Breast epithelium (tissue), 4 donors: ENCODE measurements at places on chromosomes 3 and 15.

GRCh38 chr3:81778678-81779182, 17.3 kb upstream of the GBE1 start:
- H3K4me1 ChIP-seq: no peaks in the 10 kb centered on the region
- H3K4me3 ChIP-seq: no peak overlapping the region
- H3K27ac ChIP-seq: no peak overlapping the region

DNA sequence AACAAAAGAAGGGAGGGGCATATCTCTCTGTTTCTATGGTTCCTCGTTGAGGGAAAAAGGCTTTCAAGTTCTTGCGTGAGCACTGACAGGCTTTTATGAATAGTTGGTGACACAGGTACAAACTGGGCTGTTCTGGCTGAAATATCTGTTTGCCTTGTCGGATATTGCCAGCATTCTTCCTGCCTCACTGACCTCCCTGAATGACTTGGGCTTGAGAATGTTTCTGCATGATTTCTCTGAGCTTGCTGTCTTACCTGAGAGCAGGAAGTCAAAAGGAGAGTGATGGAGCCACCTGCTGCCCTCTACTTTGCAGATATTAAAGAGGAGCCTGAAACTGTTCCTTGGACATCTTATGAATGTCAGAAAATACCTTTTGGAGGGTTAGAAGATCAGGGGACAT, 4.8 kb downstream of the GCNT3 start:
- no peaks in the 10 kb centered on the region for H3K27me3 ChIP-seq
- H3K27ac ChIP-seq: no peak overlapping the region
- no peak overlapping the region for H3K4me3 ChIP-seq
- H3K36me3 ChIP-seq: no peaks in the 10 kb centered on the region

DNA sequence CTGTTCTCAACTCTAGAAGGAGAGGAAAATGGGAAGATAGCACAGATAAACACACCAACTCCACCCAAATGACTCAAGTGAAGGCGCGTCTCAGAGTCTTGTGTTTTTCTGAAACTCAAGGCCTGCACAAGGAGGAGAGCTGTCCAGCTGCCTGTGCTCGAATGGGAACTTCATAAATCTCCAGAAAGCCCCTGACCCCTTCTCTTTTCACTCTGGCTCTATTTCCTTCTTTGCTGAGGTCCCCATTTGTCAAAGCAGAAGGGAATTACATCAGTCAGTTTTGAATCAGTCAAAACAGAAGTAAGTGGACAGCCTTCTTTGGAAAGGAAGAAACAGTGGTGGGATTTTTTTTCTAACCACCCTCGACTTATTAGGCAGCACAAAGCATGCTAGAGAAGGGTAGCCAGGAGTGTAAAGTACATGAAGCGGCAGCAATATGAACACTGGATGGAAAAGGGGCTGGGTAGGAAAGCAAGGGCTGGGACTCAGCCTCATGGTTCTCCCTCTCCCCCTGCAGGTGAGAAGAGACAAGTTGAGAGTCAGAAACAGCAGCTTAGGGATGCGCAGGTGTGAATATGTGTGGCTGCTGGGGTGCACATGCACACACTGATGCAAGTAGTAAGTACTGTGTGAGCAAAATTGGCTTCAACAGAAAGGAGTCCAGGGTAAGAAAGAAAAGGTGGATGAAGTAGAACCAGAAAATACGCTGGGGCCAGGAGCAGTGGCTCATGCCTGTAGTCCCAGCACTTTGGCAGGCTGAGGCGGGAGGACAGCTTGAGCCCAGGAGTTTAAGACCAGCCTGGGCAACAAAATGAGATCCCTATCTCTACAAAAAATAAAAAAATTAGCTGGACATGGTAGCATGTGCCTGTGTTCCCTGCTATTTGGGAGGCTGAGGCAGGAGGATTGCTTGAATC, 36.6 kb upstream of the MAGEF1 start:
- H3K27me3 ChIP-seq: no peaks in the 10 kb centered on the region
- no peak overlapping the region for H3K4me3 ChIP-seq
- no peak for DNase-seq

DNA sequence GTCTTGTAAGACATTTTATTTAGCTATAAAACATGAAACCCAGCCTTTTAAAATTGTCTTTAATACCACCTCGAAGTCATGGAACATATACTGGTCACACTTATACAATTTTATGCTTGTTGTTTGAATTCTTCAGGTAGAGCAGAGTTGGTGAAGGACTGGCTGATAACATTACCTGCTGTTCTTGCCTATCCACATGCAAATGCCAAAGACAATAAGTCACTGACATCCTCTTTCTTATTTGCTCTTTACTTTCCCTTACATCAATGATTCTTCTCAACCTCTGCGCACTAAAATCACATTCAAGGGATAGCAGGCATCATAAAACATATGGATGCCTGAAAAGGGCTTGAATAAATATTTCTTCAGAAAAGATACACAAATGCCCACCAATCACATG, 392.5 kb upstream of the ATP11B start:
- H3K4me3 ChIP-seq: no peak overlapping the region
- no peak for DNase-seq
- H3K36me3 ChIP-seq: no peaks in the 10 kb centered on the region
- no peaks in the 10 kb centered on the region for H3K27me3 ChIP-seq
- no peaks in the 10 kb centered on the region for H3K4me1 ChIP-seq
- H3K27ac ChIP-seq: no peak overlapping the region

- no peaks in the 10 kb centered on the region for H3K4me1 ChIP-seq
- no peak for DNase-seq
- no peaks in the 10 kb centered on the region for H3K27me3 ChIP-seq
- H3K27ac ChIP-seq: peak overlapping the region; percentile 64
Observed at GRCh38 chr15:25397100-25397499, 41.7 kb downstream of the UBE3A start.

GRCh38 chr3:123058505-123058904, 8.3 kb upstream of the PDIA5 start:
- no peak for DNase-seq
- H3K36me3 ChIP-seq: no peaks in the 10 kb centered on the region
- no peaks in the 10 kb centered on the region for H3K4me1 ChIP-seq
- H3K27me3 ChIP-seq: no peaks in the 10 kb centered on the region
- no peak overlapping the region for H3K27ac ChIP-seq
- H3K4me3 ChIP-seq: no peak overlapping the region

DNA sequence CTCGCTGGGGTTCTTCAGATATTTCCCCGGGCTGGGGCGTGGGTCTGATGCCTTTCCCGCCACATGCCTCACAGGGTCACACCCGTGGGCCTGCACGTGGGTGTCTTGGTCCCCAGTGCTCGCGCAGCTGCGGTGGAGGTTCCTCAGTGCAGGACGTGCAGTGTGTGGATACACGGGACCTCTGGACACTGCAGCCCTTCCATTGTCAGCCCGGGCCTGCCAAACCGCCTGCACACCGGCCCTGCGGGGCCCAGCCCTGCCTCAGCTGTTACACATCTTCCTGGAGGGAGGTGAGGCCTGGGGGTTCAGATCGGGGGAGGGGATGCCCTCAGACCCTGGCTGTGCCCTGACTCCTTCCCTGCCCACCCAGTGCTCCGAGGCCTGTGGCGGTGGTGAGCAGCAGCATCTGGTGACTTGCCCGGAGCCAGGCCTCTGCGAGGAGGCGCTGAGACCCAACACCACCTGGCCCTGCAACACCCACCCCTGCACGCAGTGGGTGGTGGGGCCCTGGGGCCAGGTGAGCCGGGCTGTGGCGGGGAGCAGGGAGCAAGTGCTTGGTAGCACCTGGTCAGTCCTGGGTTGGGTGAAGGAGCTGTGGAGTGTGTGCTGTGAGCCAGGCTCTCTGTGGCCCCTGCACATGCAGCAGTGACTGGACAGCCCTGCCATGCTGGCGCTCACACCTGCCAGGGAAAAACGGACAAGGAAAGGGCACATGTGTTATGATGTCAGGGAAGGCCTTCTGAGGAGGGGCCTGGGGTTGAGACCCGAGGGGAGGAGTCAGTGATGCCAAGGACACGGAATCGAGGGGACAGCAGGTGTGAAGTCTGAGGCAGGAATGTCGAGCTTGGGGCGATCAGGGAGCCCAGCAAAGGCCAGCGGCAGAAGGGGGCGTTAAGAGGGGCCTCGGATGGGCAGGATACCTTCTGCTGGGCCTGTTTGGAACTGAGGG, 88.9 kb downstream of the TBC1D2B start:
- H3K4me3 ChIP-seq: no peak overlapping the region
- H3K27me3 ChIP-seq: no peaks in the 10 kb centered on the region
- no peaks in the 10 kb centered on the region for H3K36me3 ChIP-seq
- no peak for DNase-seq
- no peak overlapping the region for H3K27ac ChIP-seq

GRCh38 chr3:112128843-112129727, 4.0 kb downstream of the GCSAM start:
- no peaks in the 10 kb centered on the region for H3K4me1 ChIP-seq
- no peaks in the 10 kb centered on the region for H3K27me3 ChIP-seq
- H3K27ac ChIP-seq: no peak overlapping the region

DNA sequence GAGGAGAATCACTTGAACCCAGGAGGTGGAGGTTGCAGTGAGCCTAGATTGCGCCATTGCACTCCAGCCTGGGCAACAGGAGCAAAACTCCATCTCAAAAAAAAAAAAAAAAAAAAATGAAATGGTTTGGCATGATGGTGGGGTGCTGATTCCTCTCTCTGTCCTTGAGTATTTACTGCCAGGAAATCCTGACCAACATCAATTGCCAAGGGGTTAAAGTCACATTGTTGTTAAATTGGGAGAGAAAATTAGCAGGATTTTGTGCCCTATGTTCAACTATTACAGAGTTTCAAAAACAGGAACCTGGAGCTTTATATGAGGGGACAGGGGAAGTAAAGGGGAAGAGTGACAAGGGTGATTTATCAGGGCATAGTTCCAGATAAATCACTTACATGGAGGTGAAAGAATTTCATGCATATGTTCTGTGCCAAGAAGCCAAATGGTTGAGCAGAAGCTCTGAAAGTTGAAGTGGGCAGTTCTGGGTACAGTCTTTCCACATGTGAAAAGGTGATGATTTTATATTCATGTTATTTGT, 70.5 kb upstream of the TSEN2 start:
- no peaks in the 10 kb centered on the region for H3K4me1 ChIP-seq
- H3K27ac ChIP-seq: no peak overlapping the region
- H3K27me3 ChIP-seq: no peaks in the 10 kb centered on the region

- H3K4me3 ChIP-seq: no peak overlapping the region
- H3K4me1 ChIP-seq: no peaks in the 10 kb centered on the region
- no peaks in the 10 kb centered on the region for H3K27me3 ChIP-seq
- DNase-seq: no peak
- no peak overlapping the region for H3K27ac ChIP-seq
Observed at GRCh38 chr3:119849126-119849525, 67.2 kb downstream of the NR1I2 start.

- no peaks in the 10 kb centered on the region for H3K27me3 ChIP-seq
- H3K4me3 ChIP-seq: peak overlapping the region; percentile 93
- no peaks in the 10 kb centered on the region for H3K4me1 ChIP-seq
- H3K27ac ChIP-seq: peak overlapping the region; percentile 98
- H3K36me3 ChIP-seq: no peaks in the 10 kb centered on the region
Observed at GRCh38 chr15:65184305-65184867, 756 bp downstream of the CLPX start.

DNA sequence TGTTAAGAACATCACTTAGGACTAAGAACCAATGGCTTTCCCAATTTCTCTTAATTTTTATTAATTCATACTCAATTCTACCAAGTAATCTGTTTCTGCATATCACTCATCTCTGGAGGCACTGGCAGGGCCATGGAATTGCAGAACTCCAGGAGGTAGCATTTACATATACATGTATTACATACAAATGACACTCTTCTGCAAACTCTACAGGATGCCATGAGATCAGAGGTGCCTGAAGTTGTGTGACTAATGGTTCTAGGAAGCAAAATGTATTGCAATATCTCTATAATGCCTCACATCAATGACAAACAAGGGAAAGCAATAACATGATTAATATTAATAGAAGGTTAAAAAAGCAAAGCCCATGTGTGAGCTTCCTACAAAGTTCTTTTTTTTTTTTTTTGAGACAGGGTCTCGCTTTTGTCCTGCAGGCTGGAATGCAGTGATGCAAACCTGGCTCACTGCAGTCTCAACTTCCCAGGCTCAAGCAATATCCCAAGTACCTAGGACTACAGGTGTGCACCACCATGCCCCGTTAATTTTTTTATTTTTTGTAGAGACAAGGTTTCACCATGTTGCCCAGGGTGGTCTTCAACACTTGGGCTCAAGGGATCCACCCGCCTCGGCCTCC, 33.0 kb downstream of the DENND6A start:
- H3K27me3 ChIP-seq: no peaks in the 10 kb centered on the region
- H3K4me3 ChIP-seq: no peak overlapping the region
- H3K36me3 ChIP-seq: no peaks in the 10 kb centered on the region

DNA sequence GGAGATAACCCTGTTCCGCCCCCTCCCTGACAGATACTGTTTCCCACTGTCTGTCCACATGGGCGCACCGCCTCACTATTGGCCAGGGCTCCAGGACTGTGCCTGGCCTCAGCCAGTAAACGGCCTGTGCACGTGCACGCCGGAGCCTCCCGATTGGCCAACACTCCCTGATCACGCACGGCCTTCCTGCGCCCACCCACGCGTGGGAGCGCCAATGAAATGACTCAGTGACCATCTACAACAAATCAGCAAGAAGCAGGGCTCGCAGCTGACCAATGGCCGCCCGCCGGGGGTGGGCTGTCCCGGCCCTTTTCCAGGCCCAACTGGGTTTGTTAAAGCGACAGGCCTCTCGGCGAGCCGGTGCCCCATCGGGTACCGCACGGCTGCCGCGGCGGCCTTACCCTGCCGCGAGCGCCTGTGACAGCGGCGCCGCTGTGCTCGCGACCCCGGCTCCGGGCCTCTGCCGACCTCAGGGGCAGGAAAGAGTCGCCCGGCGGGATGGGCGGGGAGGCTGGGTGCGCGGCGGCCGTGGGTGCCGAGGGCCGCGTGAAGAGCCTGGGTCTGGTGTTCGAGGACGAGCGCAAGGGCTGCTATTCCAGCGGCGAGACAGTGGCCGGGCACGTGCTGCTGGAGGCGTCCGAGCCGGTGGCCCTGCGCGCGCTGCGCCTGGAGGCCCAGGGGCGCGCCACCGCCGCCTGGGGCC, at the start of gene ARRDC4:
ARRDC4 (plus strand) TSS at position 340 of the 703 bp plus-strand sequence; CDS start at position 499, 159 bp downstream.
- peak within 1 kb of the TSS; percentile 84 for H3K4me3 ChIP-seq
- no peaks in the 10 kb centered on the region for H3K27me3 ChIP-seq
- H3K27ac ChIP-seq: peak within 1 kb of the TSS; percentile 94
- H3K36me3 ChIP-seq: no peaks in the 10 kb centered on the region

GRCh38 chr3:57696801-57697321, 4.0 kb upstream of the DENND6A start:
- H3K27me3 ChIP-seq: no peaks in the 10 kb centered on the region
- no peaks in the 10 kb centered on the region for H3K36me3 ChIP-seq
- no peaks in the 10 kb centered on the region for H3K4me1 ChIP-seq
- DNase-seq: no peak
- peak overlapping the region; percentile 4 for H3K27ac ChIP-seq

- no peaks in the 10 kb centered on the region for H3K4me1 ChIP-seq
- H3K27me3 ChIP-seq: no peaks in the 10 kb centered on the region
- no peak overlapping the region for H3K4me3 ChIP-seq
Observed at GRCh38 chr3:155394240-155394639, 100.8 kb upstream of the STRIT1 start.

- H3K27me3 ChIP-seq: no peaks in the 10 kb centered on the region
- no peaks in the 10 kb centered on the region for H3K36me3 ChIP-seq
- no peaks in the 10 kb centered on the region for H3K4me1 ChIP-seq
- no peak overlapping the region for H3K27ac ChIP-seq
- no peak for DNase-seq
Observed at GRCh38 chr3:78666470-78666800, 1101.4 kb downstream of the ROBO1 start.
